ENCODE measurements at places on chromosomes 3 and 15.

- peak; percentile 34 for DNase-seq
Measured at GRCh38 chr3:127791221-127791913, 30.9 kb downstream of the MGLL start.

DNA sequence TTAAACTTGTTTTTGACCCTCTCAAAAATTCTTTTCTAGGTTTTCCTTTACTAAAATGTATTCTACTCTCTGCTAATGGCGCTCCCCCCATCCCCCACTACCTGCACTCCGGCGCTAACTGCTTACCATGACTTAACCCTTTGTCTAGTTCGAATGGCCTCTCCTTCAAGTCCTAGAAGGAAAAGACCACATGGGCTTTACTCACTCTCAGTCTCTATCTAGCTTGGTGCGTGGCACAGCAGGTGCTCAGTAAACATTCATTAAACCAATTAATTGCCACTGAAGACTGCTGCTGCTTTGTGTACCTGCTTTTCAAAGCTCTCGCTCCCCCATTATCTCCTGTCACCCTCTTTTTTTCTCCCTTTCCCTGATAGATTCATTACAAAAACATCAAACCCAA is 457.7 kb upstream of the THRB start:
- no peak for DNase-seq

DNA sequence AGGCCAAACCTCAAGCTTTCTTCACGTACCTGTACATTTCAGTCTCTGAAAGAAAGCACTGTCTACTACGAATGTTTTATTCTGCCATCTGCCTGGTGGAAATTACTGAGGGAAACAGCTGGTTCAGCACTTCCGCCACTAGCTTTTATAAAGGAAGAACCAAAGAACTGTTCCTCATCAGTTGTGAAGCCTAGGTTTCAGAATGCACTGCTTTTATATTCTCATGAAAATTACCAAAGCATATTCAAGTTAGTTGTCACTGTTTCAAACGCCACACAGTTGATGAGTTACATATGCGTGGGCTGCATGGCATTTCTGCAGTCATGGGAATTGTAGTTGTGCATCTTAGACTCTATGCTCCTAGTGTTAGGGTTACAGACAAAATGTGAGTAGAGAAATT is 21.5 kb upstream of the ZBTB38 start:
- no peak for DNase-seq

- no peak for DNase-seq
Measured at GRCh38 chr15:81000144-81000623, 539 bp upstream of the TLNRD1 start.

GRCh38 chr3:139123377-139124095 is 78.8 kb upstream of the PRR23C start:
- DNase-seq, result no peak

DNA sequence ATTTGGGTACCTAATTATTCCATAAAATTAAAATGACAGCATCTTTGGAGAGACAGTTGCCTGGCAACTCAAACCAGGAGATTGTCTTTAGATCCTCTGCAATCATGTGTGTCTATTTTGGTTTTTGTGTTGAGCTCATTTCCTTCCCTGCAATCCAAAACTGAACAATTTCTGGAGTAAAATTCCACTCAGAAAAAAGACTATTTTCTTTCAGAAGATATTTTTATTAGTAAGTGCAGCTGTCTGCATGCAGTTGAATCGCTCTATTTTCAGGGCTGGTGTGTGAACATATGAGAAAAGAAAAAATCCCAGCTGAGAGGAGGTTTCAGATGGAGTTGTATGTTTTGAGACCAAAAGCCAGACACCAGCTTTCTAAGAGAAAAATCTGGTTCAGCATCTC is 41.9 kb upstream of the DYNC1LI1 start:
- DNase-seq, result no peak

DNA sequence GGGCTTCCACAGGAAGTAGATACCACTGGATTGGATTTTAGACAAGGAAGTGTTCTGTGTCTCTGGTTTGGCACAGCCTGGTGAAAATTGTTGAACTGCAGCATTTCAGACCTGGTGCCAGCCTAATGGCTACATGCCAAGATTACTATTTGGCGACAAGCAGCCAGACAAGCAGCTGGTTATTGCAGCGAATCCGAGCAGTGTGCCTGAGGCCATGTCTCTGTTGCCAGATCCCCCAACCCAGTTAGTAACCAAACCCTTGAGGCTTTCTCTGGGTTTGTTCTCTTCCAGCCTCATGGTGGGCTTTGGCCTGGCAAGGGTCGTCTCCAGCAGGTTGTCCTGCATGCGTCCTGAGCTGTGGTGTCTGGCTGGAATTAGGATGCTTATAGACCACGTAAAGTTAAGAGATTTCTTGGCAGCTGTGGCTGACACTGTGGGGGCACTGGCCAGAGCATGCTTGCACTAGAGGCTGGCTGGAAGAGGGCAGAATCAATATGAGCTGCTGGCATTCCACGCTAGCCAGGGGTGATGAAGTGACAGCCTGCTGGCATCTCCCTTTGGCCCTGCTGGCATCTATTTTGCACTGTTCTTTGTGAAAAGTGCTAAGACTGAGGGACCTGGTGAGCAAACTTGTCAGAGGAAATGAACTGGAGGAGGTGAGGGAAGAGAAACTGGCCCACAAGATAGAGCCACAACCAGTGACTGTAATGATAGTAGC is 172.6 kb downstream of the RBMS3 start:
- DNase-seq, result no peak

DNA sequence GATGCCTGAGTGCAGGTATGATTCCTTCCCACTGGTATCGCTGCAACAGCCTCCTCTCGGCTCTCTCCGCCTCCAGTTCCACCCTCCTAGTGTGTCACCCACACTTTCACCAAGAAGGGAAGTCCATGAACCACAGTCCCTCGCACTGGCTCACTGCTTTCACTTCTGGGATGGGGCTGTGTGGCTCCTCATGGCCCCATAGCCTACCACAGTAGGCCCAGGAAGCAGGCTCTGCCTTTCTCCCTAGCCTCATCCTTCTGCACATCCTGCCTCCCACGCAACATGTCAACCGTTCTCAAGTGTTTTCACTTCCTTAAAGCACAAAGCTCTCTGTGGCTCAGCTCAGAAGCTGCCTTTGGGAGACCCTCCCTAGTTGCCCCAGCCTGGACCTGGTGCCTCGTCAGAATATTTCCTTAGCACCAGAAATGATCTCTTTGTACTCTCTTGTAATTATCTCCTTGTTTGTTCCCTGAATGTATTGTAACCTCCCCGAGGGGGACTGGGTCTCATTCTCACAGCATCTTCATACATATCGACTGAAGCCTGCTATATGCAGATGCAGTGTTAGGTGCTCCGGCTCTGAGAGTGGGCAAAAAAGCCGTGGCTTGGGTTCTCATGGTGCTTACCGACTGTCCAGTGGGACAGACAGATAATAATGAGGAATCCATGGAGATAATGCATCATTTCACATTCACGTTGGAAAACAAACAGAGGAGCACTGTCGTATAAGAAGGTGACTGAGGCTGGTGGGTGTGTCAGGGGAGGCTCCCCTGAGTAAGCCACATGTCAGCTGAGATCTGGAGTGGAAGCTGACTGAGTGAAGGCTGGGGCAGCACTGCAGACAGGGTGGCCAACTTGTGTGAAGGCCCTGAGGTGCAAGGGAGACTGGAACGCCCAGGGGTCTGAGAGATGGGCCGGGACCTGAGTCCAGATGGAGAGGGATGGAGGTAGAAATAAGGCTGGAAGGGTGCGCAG is 107.1 kb downstream of the DGKG start:
- no peak for DNase-seq

DNA sequence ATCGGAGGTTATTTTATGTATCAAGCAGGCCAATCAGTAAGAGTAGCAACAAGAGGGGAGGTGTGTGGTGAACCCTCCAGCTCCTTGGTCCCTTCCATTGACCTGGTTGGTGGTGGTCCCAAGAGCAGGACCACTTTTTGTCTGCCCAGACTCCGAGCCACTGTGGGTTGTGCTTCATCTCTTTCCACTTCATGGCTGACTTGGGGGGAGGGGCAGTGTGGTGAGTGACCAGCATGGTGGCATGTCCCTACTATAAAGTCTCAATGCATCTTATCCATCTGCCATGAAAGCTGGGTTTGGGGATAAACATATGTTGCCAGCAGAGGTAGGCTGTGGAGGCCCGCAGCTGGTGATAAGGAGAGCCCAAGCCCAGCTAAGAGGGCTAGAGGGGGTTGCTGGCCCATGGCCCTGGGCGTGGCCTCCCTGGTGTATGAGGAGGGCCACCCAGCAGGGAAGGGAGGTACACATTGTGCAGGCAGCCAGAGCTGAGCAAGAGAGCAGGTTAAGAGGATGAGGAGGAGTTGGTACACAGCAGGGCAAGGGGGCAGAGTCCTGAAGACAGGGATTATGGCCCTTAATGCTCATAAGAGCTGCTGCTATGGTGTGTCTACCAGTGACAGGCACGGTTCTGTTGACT is 7.0 kb downstream of the AEN start:
- DNase-seq, result no peak

DNA sequence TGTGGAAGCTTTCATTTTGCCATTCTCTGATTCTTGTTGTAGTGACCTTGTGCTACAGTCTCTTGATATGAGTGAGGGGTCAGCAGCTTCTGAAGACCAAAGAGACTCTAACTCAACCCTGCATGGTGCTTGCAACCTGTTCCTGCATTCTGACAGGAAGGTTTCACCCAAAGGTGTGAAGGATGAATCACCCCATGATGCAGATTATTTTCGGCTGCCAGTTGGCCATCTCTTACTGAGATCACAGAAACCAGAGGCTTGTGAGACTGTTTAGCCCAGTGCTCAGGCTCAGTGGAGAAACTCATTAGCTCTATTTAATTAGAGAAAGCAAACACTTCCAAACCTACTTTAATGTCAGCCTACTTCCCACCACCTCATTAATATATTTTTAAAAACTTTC is 29.2 kb upstream of the TPRG1 start:
- no peak for DNase-seq

- no peak for DNase-seq
Measured at GRCh38 chr3:131976448-131976847, 58.4 kb downstream of the CPNE4 start.

DNA sequence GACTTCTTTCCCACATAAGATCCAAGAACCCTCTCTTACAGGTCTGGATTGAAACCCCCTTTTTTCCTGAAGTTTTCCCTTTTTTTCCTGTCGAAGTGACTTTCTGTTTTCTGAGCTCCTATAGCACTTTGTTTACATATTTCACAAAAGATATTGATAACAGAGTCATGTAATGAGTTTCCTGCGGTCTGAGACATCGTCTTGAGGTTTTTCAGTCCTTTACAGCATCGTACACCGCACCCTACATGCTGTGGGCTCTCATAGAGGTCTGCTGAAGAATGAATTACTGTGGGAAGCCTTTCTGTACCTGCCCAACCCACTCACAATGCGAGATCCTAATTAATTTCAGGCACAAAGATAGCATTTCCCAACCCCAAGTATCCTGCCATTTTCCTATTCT is 53.1 kb downstream of the MCF2L2 start:
- no peak for DNase-seq

GRCh38 chr15:76903251-76903681 is 1.9 kb downstream of the SCAPER start:
- no peak for DNase-seq

- DNase-seq, result no peak
Measured at GRCh38 chr3:130604806-130605205, 87.8 kb downstream of the COL6A6 start.

- no peak for DNase-seq
Measured at GRCh38 chr15:61070111-61070901, 158.8 kb downstream of the RORA start.

- DNase-seq, result no peak
Measured at GRCh38 chr15:39251413-39252133, 329.3 kb upstream of the THBS1 start.

- DNase-seq, result no peak
Measured at GRCh38 chr3:107769882-107770281, 247.1 kb downstream of the BBX start.

GRCh38 chr15:90084876-90085423 is 17.3 kb downstream of the IDH2 start:
- no peak for DNase-seq

DNA sequence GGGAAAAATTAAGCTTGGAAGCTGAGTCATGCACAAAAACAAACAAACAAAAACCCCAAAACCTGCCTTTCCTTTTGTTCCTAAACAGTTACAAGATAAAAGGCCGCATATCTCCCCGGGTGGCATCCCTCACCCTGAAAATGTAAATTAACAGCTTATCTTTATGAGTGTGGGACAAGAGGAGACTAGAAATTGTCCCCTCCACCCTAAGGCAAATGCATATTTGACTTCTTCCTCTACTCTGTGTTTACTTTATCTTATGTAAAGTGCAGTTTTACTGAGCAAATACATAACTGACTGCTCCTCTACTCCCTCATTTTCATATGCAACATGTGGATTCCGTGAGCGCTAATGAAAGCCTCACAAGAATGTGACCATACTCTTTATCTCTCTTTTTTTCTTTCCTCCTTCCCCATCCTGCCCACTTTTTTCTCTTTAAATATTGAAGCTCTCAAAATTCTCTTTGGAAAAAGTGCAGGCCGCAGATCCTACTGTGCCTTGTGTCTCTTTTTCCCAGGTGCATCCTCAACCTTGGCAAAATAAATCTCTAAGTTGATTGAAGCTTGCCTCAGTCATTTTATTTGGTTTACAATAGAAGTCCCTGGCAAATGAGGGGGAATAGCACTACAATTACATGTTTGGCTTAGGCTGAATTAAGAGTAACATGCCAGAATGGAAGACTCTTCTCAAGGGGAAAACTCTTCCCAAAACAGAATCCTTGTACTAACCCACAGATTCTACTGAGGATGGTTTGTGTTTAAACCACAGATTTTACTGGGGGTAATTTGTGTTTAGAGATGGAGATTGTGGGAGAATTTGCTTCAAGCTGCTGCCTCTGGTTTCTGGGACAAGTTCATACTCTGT is 72.7 kb upstream of the WDR72 start:
- no peak for DNase-seq

DNA sequence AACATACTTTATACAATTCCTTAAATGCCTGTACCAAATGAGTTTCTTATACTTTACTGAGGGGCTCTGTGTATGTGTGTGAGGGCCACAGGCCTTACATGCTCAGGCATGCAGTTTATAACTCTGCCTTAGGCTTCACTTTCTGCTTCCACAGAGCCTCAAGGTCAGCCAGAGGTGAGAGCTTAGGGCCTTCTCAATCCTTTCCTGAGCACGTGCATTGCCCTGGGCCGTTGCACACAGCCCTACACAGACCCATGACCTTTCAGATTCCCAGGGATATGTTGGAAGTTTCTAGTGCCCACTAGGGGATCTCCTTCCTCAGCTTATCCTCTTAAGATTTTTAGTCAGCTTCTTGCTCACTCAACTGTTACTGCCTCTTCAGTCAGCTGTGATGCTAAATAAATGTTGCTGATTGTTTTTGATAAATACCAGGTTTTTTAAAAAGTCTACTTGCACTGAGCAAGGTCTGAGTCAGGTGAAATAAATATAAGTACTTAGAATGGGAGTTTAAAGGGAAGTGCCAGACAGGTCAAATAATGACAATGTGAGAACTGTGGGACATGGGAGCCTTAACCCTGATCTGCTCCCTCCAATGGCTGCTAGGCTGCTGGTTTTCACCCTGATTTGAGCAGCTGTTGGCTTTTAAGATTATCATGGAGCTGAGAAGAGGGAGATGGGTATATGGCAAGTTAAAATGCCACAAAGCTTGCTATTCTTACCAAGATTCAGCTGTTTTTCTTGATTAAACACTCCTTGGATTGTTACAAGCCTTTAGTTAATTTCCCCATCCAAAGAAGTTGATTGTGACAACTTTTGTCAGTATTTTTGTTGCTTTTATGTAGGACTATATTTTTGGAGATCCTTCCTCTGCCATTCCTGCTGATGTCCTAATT is 169.5 kb downstream of the PLD1 start:
- DNase-seq, result no peak

All from RWPE1 (cell line).